MM.1S (cell line): ENCODE measurements at places on chromosomes 3 and 15.

- DNase-seq, result no peak
Measured at GRCh38 chr3:10173926-10174435, 9.3 kb downstream of the IRAK2 start.

GRCh38 chr3:53616971-53617892 is 122.8 kb downstream of the CACNA1D start:
- DNase-seq, result no peak

- peak; percentile 57 for DNase-seq
Measured at GRCh38 chr3:51681453-51681852, 10.4 kb downstream of the TEX264 start.

DNA sequence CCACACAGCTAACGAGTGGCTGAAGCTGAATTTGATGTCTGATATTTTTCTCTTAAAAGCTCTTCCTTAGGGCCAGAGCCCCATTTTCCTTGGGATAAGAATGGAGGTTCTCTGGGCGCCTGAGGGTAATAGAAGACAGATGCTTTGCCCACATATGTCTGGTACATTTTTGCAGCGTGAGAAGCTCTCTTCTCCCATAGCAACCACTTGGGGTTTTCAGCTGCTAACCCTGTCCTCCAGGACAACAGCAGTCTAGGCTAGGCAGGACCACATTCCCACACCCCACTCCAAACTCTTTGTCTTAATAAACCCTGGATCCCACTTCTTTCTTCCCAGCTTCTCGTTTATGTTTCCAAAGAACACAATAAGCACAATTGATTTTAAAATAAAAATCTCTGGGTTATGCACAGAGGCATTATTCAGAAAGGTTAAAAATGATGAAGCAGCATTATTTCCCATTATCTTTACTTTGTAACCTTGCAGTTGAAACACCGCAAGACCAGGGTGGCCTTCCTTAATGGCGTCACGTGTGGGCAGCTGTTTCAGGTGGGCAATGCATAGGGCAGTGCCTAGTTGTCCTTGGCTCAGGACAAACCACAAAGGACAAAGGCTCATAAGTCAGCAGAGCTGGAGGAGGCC is 56.5 kb upstream of the NTRK3 start:
- no peak for DNase-seq

DNA sequence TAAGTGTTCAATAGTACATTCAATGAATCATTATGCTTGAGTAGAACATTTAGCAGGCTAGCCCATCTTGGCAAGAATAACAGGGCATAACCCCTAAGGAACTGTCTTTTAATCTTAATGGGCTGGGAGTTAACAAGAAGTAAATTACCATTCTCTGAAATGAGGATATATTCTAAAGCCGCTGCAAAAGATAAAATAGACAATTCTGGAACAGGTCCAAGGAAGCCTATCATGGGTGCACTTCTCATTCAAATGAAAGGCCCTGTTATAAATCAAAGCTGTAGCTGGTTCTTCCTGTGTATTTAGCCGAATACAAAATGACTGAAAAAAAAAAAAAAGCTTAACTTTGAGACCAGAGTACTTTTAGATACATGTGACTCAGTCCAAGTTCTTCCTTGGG is 15.6 kb downstream of the MTHFS start:
- DNase-seq, result no peak

- DNase-seq, result no peak
Measured at GRCh38 chr15:29376590-29376989, 107.0 kb upstream of the NSMCE3 start.

- no peak for DNase-seq
Measured at GRCh38 chr3:130688015-130688688, 58.5 kb downstream of the PIK3R4 start.

GRCh38 chr3:142098964-142099363 is 50.4 kb downstream of the TFDP2 start:
- DNase-seq, result no peak

- no peak for DNase-seq
Measured at GRCh38 chr3:13580256-13581023, 31.5 kb downstream of the FBLN2 start.

- DNase-seq, result no peak
Measured at GRCh38 chr3:21274079-21274571, 476.9 kb downstream of the ZNF385D start.
